Motor neuron (in vitro differentiated cells): ENCODE measurements at places on chromosomes 2 and 18. TPM values are rescaled to one million over a fixed set of nuclear protein-coding genes. Genes with fewer than 3 reads are reported as not detected.

CNRIP1 gene
- 16.3 and 16.9 TPM in 2 replicates for total RNA-seq

OST4 gene
- total RNA-seq: 301 and 332 TPM in 2 replicates

SOX11 gene
- 0.10 and 0.11 TPM in 2 replicates for total RNA-seq

BARD1 gene
- 9.8 and 19.2 TPM in 2 replicates for total RNA-seq

SLC23A3 gene
- 0.21 and 0.41 TPM in 2 replicates for total RNA-seq

CCDC148 gene
- 1.0 TPM in 2 replicates for total RNA-seq

DARS1 gene
- 64.4 and 71.9 TPM in 2 replicates for total RNA-seq

TBR1 gene
- total RNA-seq: 0.22 and 0.25 TPM in 2 replicates

TNFRSF11A gene
- total RNA-seq: 0.05 and 0.56 TPM in 2 replicates

RBM44 gene
- total RNA-seq: 0.36 and 0.41 TPM in 2 replicates

AP1S3 gene
- 9.6 and 11.3 TPM in 2 replicates for total RNA-seq

AKAIN1 gene
- total RNA-seq: not detected in 2 replicates

CABLES1 gene
- total RNA-seq: 1.4 and 1.5 TPM in 2 replicates

SCN1A gene
- total RNA-seq: 3.1 and 3.9 TPM in 2 replicates

CPS1 gene
- total RNA-seq: 2.4 and 3.1 TPM in 2 replicates

ANKRD30B gene
- total RNA-seq: 0.38 and 0.39 TPM in 2 replicates

ARHGAP15 gene
- 0.43 and 0.69 TPM in 2 replicates for total RNA-seq

RTP5 gene
- 0.22 and 1.7 TPM in 2 replicates for total RNA-seq

TM4SF20 gene
- total RNA-seq: 1.3 TPM in 1 of 2 replicates, not detected in the other

VRK2 gene
- 26.6 and 29.1 TPM in 2 replicates for total RNA-seq

ERBB4 gene
- 9.6 and 12.7 TPM in 2 replicates for total RNA-seq

FSIP2 gene
- 20.9 and 23.0 TPM in 2 replicates for total RNA-seq

SLC11A1 gene
- 1.2 and 1.6 TPM in 2 replicates for total RNA-seq

AQP12B gene
- 0.05 and 0.13 TPM in 2 replicates for total RNA-seq

CFC1 gene
- 82.8 and 99.9 TPM in 2 replicates for total RNA-seq

UGT1A3 gene
- total RNA-seq: not detected in 2 replicates

ANKRD53 gene
- total RNA-seq: 2.7 and 4.4 TPM in 2 replicates

LDLRAD4 gene
- 39.8 and 48.8 TPM in 2 replicates for total RNA-seq

MOGAT1 gene
- total RNA-seq: not detected in 2 replicates

DYTN gene
- 0.32 TPM in 1 of 2 replicates, not detected in the other for total RNA-seq

RGPD4 gene
- 0.16 and 0.23 TPM in 2 replicates for total RNA-seq

DUSP2 gene
- total RNA-seq: 5.7 and 6.1 TPM in 2 replicates

EIF5B gene
- total RNA-seq: 15.2 and 20.0 TPM in 2 replicates

TRPM8 gene
- total RNA-seq: 0.94 and 1.9 TPM in 2 replicates

CNOT11 gene
- 16.4 and 17.1 TPM in 2 replicates for total RNA-seq

SPHKAP gene
- 0.14 TPM in 1 of 2 replicates, not detected in the other for total RNA-seq

NYAP2 gene
- total RNA-seq: 0.83 and 1.1 TPM in 2 replicates

CD8A gene
- 0.15 TPM in 1 of 2 replicates, not detected in the other for total RNA-seq

GKN1 gene
- not detected in 2 replicates for total RNA-seq
